Breast epithelium (tissue), 4 donors: ENCODE measurements at places on chromosomes 7 and 10.

GRCh38 chr10:63605197-63605967, 84.2 kb downstream of the REEP3 start:
- no peak for DNase-seq

GRCh38 chr7:142880876-142881505, 4.6 kb downstream of the TRPV6 start:
- no peak for DNase-seq

DNA sequence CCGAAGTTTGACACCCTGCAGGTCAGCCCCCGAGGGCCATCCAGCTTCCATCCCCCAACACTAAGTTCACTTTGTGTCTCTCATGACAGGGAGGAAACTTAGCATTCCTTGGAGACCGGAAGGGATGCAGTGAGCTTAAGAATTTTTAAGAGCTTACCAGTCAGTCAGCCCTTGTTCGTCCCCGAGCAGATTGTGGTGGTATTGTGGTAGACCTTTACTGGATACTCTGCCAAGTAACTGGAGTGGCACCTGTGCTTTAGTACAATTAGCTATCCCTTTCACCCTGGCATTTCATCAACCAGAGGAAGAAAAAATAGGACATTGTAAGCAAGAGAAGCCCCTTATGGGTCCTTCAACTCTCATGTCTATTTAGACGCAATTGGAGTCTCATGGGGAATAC, 74.8 kb downstream of the NSUN6 start:
- DNase-seq: no peak

DNA sequence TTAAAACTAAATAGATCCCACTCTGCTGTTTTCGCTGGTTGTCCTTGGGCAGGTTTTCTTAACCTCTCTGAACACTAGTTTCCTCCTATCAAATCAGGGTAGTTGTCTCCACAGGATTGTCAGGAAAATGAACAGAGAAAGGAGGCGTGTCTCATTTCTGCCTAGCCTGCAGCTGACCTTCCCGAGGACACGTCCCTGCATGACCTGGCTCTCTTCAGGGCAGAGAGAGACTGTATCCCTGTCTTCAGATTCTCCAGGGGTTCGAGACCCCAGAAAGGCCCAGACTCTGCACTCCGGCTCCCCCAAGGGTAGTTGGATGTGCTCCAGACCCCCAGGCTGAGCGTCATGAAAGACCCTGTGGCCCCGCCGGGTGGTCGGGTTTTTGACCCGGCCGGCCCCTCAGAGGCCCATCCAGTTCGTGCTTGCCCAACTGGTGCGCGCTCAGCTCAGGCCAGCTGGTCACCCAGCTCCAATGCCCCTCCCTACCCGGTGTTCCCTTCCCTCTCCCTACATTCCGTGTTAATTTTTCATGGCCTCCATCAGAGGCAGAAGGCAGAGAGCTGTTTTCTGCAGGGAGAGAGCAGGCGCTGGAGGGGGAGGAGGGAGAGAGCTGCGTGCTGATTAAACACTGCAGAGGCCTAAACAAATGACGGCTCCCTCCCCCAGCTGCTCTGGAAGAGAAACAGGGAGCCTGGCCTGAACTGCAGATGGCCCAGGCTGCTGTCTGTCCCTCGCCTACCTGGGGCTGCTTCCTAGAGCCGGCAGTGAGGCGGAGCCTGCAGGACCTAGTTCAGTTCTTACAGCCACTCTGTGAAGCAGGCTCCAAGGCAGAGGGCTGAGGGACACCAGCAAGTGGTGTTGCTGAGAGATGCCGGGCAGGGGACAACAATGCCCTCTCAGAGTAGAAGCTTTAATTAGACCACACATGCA, 86.2 kb upstream of the PPIF start:
- no peak for DNase-seq

- DNase-seq: no peak
Observed at GRCh38 chr10:49596493-49596809, 13.7 kb upstream of the SLC18A3 start.

- no peak for DNase-seq
Observed at GRCh38 chr10:70891627-70892026, 3.3 kb upstream of the PCBD1 start.

- DNase-seq: no peak
Observed at GRCh38 chr10:97154162-97154561, 31.6 kb downstream of the SLIT1 start.

- DNase-seq: no peak
Observed at GRCh38 chr7:38398725-38399321, 125.4 kb upstream of the TARP start.

GRCh38 chr10:83012866-83013265, 1126.4 kb upstream of the GHITM start:
- DNase-seq: no peak

GRCh38 chr10:3464760-3465405, 292.3 kb upstream of the PITRM1 start:
- DNase-seq: no peak

DNA sequence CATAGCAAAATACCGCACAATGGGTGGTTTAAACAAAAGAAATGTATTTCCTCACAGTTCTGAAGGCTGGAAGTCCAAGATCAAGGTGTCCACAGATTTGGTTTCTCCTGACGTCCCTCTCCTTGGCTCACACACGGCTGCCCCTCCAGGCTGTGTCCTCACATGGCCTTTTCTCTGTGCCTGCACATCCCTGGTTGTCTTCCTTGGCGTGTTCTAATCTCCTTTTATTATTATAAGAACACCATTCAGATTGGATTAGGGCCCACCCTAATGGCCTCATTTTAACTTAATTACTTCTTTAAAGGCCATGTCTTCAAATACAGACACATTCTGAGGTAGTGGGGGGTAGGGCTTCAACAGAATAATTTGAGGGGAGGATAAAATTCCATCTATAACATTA, 87.9 kb downstream of the FZD1 start:
- no peak for DNase-seq

DNA sequence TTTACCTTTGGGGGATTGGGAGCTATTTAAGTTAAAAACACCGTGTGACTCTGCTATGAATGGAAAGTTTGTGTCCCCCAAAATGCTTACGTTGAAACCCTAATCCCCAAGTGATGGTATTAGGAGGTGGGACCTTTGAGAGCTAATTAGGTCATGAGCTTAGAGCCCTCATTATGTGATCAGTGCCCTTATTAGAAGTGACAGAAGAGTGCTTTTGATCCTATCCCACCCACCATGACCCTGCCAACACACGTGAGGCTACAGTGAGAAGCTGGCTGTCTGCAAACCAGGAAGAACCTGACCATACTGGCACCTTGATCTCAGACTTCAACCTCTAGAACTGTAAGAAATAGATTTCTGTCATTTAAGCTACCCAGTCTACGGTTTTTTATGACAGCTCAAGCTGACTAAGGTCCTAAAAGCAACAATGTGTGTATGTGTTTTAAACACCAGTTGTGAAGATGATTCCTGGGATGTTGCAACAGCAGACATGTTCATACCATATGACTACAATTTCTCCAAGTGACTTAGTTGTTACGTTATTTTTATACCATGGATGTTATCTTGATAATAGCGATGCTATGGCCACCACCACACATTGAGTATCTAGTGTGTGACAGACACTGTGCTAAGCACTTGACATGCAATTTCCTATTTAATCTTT, 124.4 kb downstream of the PIP4K2A start:
- DNase-seq: no peak

GRCh38 chr7:48337012-48337621, 165.9 kb downstream of the ABCA13 start:
- no peak for DNase-seq

DNA sequence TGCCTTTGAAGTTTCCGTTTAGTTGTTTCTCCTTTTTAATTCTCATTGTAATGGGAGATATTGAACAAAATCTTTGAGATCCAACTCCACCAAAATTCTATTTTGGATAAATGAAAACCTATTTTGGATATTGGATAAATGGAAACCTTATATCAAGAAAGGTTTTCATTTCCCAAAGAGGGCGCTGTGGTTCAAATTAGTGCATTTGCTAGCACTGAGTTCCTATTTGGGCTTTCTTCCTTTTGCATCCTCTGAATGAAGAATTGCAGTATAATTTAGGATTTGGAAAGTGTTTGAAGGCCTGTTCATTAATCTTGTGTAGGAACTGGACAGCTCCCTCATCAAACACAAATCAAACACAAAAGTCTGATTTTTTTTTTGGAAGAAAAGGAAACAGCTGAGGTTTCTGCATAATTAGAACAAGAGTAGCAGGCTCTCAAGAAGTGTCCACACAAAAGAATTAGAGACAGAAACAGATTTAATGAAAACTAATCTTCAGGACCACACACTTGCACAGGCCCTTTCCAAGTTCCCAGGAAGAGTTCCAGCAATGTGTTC, 80.8 kb upstream of the KLF14 start:
- DNase-seq: no peak

DNA sequence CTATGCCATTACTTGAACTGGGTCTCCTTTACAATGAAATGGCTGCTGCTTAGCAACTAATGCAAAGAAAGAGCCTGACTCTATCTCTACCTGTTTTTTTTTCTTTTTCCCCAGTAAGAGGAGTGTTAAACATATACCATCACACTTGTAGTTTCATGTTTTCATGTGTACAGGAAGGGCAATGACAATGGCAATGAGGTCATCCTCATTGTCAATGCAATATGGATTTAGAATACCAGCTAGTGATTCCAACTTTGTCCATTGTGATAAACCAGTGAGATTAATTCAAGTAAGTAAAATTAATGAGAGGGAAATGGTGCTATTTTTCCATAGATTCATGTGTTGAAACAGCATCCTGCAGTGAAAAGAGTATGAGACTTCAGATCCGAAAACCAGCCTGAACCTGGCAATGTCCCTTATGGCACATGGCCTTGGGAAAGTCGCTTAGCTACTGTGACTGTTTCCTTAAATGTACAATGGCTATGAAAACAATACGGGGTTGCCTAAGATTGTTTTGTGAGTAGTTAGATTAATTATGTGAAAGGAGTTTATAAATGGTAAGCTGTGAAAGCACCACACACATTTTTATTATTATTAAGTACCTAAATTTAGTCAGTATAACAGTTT, 11.2 kb downstream of the DGKI start:
- DNase-seq: no peak

DNA sequence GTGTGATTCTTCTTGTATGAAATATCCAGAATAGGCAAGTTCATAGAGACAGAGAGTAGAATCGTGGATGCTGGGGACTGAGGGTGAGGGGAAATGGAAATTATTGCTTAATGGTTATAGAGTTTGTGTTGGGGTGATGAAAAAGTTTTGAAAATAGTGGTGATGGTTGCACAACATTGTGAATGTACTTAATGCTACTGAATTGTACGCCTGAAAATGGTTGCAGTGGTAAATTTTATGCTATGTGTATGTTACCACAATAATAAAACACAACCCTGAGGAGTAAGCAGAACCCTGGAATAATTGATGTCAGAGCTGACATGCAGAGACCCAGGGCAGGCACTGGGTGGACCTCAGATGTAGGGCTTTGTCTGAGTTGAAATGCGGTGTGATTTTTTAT, 57.6 kb downstream of the TACR2 start:
- no peak for DNase-seq

GRCh38 chr10:123359539-123359938, 205.3 kb downstream of the BUB3 start:
- no peak for DNase-seq

DNA sequence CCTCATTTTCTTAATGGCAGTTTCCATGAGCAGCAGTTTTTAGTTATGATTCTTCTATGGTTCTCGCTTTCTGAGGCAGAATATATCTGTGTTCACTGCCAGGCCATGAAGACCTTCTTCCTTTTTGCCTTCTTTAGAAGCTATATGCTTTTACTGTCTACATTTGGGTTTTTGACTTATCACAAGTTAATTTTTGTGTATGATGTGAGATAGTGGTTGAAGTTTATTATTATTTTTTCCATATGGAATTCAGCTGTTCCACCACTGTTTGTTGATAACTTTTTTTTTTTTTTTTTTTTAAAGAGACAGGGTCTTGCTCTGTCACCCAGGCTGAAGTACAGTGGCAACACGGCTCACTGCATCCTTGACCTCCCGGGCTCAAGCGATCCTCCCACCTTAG, 44.5 kb downstream of the INPP5A start:
- DNase-seq: no peak

DNA sequence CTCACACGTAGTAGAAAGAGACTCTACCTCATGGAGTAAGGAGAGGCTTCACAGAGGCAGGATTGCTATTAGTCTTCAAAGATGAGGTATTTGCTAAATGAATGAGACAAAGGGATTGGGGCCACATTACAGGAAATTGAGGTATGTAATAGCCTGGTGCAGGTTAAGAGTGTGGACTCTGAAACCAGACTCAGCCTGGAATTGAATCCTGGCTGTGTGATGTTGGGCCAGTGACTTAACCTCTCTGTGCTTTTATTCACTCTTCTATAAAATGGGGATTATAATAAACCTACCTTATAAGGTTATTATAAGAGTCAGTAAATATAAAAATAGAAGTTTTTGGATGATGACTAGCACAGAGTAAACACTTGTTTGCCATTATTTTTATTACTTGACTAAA, 64.7 kb upstream of the ATRNL1 start:
- no peak for DNase-seq

DNA sequence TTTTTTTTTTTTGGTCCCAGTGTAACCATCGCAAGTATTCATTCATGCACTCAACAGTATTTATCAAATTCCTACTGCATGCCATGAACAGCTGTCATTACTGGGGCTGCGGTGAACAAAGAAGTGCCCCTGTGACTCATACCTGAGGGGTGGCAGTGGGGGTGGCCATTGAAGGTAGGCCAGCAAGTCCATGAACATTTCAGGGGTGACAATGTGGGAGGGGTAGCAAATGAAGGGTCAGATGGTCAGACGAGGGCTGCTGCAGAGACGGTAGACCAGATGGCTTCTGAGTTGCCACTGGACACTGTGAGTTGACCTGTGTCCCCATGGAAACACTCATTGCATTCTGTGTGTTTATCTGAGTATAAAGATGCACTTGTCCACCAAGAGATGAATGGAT, 92.5 kb upstream of the PITRM1 start:
- no peak for DNase-seq

DNA sequence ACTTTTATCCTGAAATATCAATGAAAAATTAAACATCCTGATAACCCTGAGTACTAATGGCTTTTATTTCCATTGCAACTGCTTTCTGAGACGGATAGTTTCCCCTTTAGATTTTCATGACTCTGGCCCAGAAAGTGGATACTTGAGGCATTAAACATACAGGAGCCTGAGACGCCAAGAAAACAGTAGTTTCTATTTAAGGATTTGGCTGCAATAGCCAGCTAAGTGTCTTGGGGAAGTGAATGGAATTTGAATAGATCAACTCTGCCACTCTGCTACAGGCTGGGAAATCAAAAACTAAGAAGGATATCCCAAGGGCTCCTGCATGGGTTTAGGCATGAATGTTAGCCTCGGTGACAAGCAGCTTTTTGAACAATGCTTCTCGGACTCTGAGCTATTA, 24.7 kb upstream of the GPAM start:
- DNase-seq: no peak

DNA sequence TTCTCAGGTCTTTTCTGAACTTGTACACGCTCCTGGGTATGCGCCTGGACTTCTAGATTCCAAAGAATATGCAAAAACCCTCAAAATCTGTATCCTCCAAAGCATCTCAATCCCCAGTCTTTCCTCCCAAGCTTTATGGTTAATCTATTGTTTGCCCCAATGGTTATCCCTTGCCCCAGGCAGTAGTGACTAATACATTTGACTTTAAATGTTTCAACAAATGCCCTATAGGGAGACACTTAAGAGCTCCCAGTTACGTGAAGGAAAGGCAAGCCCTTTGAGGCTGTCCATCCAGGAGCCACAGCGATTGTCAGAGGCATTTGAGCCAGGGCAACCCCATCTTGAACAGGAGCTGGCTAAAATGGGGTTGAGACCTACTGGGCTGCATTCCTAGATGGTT, 12.7 kb upstream of the FOXL3 start:
- no peak for DNase-seq
